ENCODE measurements at places on chromosomes 3 and 15.

DNA sequence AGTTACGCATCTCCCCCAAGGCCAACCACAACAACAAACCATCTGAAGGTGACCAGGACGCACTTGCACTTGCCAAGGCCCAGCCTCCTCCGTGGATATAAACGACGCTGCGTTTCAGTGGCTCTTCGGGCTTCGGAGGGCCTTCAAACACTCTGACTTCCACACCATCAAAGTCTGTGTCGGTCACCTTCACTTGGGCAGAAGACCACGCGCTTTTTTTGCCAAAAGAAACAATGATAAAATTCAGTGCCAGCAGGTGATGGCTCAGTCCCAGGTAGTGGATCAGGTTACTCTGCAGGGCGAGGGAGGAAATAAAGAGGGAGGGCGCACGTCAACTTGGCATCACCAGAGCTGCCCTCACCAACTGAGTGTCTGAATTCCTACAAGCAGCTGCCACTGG, 63.0 kb downstream of the NCEH1 start:
- no peak for DNase-seq

GRCh38 chr15:78018946-78019644, 58.4 kb downstream of the TBC1D2B start:
- no peak for DNase-seq

GRCh38 chr15:56099311-56099710, 105.9 kb upstream of the NEDD4 start:
- no peak for DNase-seq

GRCh38 chr3:173173652-173174051, 32.6 kb upstream of the SPATA16 start:
- no peak for DNase-seq

DNA sequence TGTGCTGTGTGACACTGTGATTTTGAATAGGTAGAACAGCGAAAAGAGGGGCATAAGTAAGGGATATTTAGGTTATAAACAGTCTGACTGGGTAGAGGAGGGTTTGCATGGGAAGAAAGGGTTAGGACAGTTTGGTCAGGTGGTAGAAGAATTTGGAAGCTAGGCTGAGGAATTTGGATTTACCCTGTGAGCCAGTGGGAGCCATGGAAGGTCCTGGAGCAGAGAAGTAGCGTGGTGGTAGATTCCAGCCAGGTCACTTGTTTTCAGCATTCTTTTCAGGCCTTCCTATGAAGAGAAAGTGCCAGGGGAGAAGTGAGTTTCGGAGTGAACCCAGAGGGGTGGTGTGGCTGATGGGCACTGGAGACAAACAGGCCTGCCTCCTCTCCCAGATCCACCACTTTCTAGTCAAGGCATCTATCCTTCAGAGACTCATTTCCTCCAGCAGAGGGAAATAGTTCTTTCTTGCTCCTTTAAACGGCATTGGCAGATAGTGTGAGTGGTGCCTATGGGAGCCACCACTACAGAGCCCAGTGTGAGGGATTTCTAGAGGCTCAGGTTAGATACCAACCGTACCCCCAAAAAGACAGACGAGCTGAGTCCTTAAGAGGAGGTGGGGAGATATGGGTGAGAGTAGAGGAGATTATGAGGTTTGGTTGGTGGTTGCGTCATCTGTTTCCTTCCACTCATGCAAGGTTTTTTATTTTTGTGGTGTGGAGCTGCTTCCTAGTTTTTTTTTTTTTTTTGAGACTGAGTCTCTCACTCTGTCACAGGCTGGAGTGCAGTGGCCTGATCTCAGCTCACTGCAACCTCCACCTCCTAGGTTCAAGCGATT, 21.2 kb downstream of the PXK start:
- DNase-seq, result no peak

- no peak for DNase-seq
Observed at GRCh38 chr3:44359146-44359751, 20.7 kb downstream of the TCAIM start.

DNA sequence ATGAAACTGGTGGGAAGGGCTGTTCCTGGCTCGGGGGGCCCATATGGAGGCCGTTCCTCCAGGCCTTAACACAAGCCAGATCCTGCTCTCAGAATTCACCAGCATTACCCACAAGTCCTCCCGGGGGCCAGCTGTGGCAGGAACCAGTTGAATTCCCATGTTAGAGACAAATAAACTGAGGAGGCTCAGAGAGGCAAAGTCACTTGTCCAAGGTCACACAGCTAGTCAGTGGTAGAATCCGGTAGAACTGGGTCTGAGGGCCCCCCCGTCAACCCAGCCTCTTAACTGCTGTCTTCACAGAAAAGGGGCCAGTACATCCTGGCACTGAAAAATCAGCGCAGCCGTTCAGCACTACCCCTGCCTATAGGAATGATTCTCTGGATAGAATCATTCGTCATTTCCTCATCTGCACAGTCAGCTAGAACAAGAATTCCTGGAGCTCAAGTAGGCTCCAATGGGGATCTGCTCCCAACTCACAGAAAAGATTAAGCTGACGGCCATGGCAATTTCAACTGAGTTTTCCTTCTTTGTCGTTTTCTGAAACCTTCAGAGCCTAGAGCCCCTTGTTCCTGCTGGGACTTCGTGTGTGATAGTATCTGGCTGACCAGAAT, 12.2 kb upstream of the TSEN2 start:
- DNase-seq, result no peak

- DNase-seq, result no peak
Observed at GRCh38 chr15:36468746-36469145, 110.7 kb upstream of the CDIN1 start.

DNA sequence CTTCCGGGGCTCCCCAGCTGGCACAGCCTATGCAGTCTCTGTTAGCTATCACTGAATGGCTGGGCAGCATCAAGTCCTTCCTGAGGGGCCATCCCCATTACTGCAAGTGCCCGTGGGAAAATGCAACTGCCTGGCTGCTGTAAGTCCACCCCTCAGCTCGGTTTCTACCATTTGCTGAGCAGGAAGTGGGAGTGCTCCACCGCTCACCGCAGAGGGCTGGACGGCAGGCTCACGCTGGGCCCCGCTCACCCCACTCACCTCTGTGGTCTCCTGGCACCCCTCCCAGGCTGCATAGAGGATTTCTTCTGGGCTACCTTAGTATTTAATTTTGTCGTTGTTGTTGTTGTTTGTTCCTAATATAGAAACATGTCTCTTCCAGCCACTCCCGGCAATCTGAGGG, 270.2 kb downstream of the PLCL2 start:
- DNase-seq, result no peak

GRCh38 chr3:178352326-178353005, 183.8 kb upstream of the KCNMB2 start:
- no peak for DNase-seq

- DNase-seq, result no peak
Observed at GRCh38 chr15:42031198-42031915, 10.5 kb upstream of the PLA2G4E start.

- DNase-seq, result no peak
Observed at GRCh38 chr15:93985925-93986324, 245.4 kb upstream of the MCTP2 start.

- DNase-seq, result no peak
Observed at GRCh38 chr3:29555590-29555989, 274.7 kb downstream of the RBMS3 start.

- no peak for DNase-seq
Observed at GRCh38 chr3:119604878-119605277, 7.2 kb downstream of the PLA1A start.

DNA sequence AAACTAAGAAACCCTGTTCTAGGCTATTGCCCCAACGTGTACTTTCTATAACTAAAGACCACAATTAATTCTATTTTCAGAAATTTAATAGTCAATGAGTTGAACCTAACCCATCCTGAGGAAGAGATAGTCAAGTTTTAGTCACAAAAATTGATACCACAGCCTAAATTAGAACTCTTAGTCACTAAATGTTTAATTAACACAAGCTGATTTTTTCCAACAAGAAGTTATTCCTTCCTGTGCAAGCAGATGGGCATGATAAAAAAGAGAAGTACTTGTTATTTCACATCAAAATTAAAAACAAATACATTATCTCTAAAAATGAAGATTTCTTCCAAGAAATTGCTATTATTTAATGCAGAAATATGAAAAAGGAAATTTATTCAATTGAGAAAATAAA, 38.4 kb upstream of the TERB2 start:
- DNase-seq, result no peak

GRCh38 chr3:182349951-182350517, 443.3 kb upstream of the ATP11B start:
- no peak for DNase-seq

DNA sequence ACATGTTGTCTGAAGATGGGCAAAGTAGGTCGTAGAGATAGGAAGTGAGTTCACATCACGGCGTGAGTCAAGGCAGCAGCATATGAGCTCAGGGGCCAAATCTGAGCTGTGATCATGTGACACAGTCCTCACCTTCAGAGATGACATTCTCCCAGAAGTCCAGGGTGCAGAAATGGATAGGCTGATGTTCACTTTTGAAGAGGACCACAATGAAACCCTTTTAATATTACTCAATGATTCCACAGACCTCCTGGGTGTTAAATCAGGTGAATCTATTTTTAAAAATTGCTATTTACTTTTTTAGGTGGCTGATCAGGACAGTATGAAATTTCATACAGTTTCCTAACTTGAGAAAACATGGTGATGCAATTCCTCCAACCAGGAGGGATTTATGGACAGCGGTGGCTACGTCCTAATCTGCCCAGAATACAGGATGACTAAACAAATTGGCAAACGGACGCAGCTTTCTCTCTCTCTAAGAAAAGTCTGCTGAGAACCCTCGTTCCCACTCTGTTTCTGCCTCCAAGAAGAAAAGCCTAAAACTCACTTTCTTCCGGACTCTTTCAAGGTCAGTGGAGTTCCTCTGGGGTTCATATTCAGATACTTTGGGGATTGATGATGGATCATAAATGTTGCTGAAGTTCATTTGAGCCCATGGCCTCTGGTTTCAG, 34.4 kb downstream of the B3GNT5 start:
- no peak for DNase-seq

- DNase-seq, result no peak
Observed at GRCh38 chr3:16533928-16534574, 20.6 kb upstream of the RFTN1 start.

DNA sequence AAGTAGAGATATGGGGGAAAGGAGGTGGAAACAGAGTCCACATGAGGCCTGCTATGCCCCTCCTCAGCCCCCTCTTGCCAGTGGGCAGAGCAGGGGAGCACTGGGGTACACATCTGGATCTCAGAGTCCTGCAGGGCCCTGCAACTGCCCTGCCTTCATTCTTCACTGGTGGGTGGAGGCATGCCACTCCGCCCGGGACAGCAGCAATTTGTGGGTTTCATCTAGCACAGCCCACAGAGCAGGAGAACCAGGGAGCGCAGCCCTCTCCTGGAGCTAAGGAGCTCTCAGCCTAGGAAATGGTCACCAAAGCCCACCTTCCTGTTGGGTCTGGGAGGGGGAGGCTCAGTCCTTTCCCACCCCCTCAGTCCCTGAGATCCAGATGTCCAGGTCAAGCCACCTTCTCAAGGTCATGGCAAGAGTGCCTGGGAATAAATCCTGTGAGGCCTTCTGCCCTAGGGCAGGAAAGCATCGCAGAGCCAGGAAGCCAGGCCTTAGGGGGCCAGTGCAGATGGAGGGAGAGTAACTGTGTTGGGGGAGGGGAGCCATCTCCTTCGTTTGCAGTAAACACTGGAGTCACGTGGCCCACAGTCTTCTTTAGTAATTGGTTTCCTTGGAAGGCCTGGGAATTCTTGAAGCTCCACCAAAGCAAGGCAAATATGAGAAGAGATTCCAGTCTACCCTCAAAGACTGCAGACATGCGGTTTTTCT, 31.0 kb downstream of the ANP32A start:
- DNase-seq, result no peak

DNA sequence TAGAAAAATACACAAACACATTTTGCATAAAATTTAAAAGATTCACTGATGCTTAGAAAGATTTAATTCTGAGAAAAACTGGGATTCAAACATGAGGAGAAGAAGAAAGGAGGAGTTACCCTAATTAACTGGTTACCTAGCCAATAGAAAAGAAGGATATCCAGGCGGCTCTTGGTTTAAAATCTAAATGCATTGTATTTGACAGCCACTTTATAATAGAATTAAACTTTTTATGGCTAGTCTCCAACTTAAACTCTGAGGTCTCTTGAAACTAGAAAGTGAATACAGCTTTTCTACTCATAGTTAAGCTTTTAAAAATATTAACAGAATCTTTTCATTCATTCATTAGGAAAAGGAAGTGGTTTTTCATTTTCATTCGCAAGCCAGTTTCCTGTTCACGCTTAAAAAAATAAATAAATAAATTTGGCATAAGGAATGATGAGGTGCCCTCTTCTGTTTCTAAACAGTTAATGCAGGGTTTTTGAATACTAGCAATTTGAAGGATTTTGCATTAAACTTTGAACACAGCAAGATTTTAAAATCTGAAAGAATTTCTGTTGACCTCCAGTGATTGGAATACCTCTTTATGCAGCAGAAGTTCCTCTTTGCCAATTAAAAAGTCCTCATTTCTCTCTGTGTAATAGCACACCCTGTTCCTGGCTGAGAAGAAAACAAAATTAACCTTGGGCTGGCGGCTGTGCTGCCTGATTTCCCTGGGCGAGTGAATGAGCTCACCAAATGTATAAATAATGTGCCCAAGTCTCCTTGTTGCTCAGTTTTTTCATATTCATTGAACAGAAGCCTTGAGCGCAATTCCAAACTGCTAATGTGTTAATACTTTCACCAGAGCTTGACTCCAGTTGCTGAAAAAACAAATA, 105.1 kb downstream of the ZMAT3 start:
- DNase-seq, result no peak

- no peak for DNase-seq
Observed at GRCh38 chr15:69316291-69316690, 17.6 kb downstream of the PAQR5 start.

DNA sequence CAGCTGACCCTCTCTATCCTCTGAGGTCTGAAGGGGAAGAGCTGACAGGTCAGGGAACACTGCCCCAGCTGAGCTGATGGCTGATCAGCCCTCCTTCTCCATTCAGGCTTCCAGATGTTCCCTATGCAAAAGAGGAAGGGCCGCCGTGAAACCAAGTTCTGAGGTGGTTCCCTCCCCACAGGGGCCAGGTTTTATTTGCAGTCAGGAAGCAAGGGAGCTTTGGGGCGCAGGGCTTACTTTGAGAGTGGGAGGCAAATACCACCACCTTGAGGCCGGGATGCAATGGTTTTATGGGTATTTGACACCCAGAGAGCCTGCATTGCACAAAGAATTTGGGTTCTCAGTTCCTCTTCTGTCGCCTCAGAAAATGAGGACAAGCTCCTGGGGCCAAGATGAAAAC, 186.9 kb downstream of the ARRDC4 start:
- DNase-seq, result no peak

- no peak for DNase-seq
Observed at GRCh38 chr3:69650066-69650419, 89.2 kb upstream of the MITF start.

GRCh38 chr3:178088963-178089362, 447.3 kb upstream of the KCNMB2 start:
- DNase-seq, result no peak

DNA sequence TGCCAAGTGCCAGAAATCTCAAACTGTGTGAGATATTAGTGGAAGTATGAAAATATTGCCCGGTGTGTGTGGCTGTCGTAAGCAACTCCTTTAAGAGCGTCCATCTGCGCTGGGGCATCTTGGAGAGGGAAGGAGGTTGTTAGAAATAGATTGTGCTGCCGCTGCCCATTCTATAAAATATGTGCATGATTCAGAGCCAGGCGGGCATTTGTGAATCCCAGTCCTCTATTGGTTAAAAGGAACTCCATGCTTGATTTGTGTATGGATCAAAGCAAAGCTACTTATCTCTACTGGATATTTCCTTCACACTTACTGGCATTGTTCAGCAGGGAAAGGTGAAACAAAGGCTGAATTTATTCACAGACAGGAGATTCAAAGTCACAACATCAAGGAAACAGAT, 89.6 kb upstream of the SNRK start:
- DNase-seq, result no peak

GRCh38 chr3:171933441-171933840, 90.3 kb downstream of the TMEM212 start:
- no peak for DNase-seq

GRCh38 chr3:102129760-102130608, 280.7 kb downstream of the NFKBIZ start:
- DNase-seq, result no peak

All from activated CD8-positive, alpha-beta memory T cell treated with anti-CD3 and anti-CD28 coated beads for 1 hour (primary cell).